ENCODE measurements at places on chromosomes 3 and 15.

GRCh38 chr3:62013951-62014350 lies 359.4 kb downstream of the FEZF2 start:
- no peak for DNase-seq

DNA sequence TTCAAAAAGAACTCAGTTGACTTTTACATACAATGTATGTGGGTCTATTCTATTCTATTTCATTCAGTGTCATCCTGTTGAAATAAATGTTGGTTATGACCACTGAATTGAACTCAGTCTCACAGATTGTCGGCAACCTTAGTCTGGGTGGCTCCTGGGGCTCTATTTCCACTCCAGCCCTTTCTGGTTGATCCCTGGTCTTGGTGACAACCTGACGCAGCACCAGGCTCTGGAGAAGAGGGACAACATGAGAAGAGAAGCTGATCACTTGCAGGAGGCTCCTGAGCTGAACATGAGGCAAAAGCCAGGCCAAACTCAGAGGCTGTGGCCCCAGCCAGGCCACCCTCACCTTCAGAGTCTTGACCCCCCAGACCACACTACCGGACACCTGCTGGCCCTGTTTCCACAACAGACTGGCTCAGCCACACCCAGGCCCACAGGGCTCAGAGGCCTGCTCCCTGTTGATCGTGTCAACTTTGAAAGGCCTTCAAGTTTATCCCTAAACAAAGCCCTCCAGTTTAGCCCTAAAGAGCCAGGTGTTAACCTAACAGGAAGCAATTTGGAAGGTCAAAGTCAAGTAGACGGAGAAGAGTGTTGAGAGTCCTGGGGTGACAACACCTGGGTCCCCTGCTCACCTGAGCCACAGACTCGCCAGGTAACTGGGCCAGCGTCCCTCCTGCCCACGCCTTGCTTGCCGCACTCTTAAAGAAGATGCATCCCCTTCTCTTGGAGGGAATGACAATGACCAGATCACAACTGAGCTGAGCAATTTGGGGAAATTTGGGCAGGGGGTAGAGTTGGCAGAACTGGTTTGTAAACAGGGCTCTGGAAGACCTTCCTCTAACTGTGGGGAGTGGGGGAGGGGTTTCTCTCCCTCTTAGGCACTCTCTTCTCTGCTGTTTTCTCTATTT lies 15.4 kb upstream of the MUC20 start:
- no peak for DNase-seq

DNA sequence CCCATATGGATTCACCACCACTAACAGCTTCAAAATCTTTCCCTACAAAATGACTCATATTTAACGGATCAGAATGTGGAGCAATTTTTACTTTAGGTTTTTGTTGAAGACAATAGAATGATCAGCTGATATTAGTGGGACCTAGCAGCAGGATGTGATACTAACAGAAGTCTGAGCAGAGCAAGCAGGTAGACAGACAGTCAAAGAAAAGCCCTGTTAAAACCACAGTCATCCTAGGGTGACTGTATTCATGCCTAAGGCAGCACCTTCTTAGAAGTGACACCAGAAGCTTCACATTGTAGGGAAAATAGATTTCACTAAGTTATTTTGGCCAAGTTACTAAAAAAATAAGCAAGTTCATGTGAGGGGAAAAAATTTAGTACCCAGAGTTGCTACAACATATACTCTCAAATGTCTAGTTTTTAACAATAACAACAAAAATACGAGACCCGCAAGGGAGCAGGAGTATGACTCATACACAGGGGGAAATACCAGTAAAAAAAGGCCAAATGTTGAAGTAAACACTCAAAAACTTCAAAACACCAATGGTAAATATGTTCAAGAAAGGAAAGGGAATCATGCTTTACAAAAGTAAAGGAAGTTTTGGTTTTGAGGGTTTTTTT lies 590.9 kb downstream of the EPHA3 start:
- no peak for DNase-seq

GRCh38 chr15:90710436-90711027 lies 6.6 kb upstream of the BLM start:
- no peak for DNase-seq

GRCh38 chr15:71889385-71889784 lies 79.0 kb downstream of the NR2E3 start:
- no peak for DNase-seq

DNA sequence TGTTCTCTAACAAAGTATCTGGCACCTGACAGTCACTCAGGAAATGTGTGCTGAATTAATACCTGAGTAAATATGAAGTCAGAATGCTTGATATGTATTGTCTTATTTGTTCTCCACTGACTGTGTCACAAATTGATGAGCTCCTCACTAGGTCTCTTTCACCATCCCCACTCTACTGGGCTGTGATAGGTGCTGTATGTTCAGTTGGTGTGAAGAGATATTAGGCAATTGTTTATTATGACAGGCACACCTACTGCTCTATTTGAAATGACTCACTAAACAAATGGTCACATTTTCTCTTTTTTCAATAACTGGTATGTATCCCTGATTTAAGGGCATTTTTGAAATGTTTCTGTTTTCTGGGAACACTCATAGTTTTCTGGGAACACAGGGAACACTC lies 25.2 kb upstream of the CCDC39 start:
- DNase-seq: no peak

DNA sequence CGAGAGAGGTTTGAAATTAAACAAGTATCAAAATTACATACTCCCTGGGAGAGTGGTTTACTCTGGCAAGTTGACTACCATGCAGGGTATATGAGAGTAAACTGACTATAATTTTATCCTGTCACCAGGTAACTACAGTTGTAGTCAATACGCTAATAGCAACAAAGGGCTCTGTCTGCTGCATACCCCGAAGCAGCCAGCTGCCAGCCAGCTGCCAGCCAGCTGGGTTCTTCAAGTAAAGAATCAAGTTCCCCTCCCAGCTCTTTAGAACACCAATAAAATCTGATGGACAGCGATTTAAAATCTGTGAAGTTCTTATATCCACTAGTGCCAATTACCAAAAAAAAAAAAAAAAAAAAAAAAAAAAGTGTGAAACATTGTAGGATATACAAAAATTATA lies 417.7 kb upstream of the CFAP20DC start:
- DNase-seq: no peak

- no peak for DNase-seq
These were observed 29.2 kb downstream of the NEO1 start for GRCh38 chr15:73081321-73081958.

DNA sequence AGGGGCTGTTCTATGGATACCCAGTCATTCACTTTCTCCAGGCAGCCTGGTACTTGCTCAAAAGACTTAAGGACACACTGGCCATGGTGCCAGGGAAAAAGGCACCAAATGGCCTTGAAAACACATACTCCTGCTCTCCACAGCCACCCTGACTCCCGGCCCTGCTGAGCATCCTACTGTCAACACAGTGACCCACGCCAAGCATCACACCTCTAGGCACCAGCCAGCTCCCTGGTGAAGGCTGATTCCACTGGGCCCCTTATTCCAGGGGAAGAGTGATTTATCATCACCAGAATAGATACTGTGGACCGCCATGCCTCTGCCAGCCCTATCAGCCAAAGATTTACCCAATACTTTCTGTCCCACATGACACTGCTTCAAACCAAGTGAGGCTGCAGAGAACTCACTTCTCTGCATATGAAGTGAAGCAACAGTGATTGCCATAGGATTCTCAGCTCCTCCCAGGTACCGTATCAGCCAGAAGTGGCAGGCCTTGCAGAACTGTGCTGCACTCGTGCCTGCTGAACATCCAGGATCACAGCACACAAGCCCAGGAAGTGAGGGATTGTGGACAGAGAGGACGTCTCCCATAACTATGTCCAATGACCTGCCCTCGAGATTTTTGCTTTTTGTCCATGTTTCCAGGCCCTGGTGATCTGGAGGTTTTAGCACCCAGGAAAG lies 63.7 kb downstream of the WHAMM start:
- DNase-seq: no peak

DNA sequence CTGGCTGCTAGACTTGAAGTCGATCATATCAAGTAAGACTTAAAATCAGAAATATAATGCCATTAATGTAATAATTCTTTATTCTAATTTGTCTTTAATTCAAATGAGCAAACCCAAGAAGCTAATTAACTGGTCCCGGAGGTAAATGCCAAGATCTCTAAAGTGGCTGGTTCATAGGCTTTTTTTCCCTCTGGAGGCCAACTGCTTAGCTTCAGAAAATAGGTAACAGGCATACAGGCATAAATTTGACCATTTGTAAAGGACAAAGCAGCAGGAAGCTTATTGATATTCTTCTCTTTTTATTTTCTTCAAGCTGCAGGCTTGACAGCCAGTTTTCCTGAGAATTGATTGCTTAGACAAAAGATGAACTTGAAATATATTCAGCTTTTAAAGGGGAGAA lies 158.6 kb upstream of the RAP2B start:
- no peak for DNase-seq

- no peak for DNase-seq
These were observed 275.2 kb upstream of the KCNMB2 start for GRCh38 chr3:178260887-178261565.

- no peak for DNase-seq
These were observed 69.7 kb upstream of the ATP11B start for GRCh38 chr3:182723596-182723995.

DNA sequence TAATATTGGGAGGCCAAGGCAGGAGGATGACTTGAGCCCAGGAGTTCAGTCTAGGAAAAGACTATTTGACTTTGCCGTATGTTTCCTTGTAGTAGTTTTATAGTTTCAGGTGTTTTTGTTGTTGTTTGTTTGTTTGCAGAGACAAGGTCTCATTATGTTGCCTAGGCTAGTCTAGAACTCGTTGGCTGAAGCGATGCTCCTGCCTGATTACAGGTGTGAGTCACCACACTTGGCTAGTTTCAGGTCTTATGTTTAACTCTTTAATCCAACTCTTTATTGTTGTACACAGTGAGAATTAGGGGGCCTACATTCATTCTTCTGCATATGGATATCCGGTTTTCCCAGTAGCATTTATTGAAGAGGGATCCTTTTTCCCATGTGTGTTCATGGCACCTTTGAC lies 32.0 kb downstream of the FAIM start:
- DNase-seq: no peak

GRCh38 chr15:36218991-36219390 lies 360.4 kb upstream of the CDIN1 start:
- no peak for DNase-seq

- DNase-seq: no peak
These were observed 55.6 kb downstream of the LHFPL4 start for GRCh38 chr3:9497821-9498565.

DNA sequence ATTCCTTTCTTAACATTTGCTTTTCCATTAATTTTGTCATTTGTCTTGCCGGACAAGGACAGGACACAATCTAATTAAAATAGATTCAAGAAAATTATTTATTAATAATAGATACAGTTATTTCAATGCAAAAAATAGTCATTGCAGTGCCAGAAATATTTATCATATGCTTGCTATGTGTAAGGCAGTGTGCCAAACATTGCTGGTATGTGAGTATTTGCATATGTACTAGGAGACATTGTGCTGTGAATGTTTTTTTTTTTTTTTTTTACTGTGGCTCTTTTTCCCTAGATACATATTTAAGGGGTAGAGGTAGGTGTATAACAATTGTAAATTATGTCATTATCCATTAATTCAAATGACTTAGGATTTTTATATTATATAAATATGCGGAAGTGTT lies 23.3 kb downstream of the SPRED1 start:
- no peak for DNase-seq

- no peak for DNase-seq
These were observed 315.7 kb downstream of the GBE1 start for GRCh38 chr3:81445712-81446111.

DNA sequence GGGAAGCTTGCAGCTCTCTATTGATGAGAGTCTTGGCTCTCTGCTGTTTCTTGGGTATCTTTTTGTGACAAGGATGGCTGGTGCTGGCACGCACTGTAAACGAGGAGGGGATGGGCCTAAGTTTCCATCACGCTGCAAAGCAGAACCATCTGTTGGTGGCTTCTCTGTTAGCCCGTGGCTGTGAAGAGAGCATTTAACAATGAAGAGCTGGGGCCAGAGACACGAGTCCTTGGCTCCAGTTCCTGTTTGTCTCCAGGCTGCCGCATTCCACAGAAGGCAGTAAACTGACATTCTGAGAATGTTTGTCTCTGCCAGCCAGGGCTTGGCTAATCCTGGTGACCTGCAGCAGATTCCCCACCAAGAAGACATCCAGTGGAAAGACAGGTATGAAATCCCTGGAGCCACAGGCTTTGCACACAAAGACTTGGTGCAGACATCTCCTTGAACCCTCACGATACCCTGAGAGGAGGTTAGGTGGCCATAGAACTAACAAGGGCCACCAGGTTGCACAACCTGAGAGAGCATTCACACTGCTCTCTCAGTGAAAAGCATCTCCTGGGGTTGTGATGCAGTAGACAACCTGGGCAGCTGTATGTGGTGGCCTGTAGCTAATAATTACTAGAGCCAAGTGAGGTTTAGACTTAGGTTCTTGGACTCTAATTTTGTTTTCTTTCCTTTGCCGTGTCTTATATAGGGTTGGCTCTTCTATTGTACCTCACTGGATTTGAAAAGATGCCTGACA lies 130.9 kb downstream of the ASB7 start:
- DNase-seq: no peak

DNA sequence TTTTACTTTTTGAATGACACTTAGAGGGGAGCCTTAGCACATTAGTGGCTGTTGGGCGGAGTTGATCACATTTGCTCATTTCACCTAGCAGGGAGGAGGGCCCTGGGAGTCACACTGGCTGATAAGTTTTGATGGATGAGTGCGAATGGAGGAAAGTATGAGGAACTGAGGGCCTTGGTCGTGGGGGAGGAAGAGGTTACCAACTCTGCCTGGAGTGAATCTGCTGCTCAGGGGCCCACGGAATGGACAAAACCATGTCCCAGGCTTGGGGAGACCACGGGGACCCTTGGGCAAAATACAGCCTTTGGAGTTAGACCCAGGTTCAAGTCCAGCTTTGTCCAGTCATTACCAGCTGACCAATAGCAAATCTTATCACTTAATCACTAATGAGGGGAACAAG lies 5.1 kb upstream of the FLNB start:
- no peak for DNase-seq

GRCh38 chr3:107250221-107250620 lies 127.0 kb upstream of the CCDC54 start:
- DNase-seq: no peak

DNA sequence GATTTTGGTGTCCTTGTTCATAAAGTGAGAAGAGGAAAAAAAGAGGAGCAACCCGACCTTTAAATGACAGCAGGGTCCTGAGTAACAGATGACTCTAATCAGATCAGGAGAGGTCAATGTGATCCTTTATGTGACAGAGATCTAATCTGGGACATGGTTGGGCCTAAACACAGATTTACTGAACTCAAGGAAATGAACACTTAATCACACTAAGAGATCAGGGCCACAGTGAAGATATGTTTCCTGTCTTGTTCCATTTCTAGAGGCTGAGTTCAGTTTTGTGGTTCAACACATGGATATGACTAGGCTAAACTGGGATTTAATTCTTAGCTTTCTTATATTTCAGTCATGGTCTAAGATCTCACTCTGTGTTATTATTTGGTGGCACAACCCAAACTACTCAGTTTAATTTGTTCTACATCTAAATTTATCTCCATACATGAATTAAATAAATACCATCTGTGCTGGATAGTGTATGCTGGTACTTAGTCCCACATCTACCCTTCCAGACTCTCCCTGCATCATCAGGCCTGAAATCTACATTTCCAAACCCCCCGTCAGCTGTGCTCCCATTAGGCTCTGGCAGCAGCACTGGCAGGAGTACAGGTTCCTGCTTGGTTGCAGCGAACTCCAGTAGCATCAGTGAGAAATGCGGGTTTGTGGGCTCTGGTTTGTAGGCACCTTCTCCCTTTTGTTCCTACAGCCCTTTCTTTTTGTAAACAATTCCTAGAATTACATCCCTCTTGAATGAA lies 22.6 kb downstream of the SFMBT1 start:
- DNase-seq: no peak

- DNase-seq: peak; percentile 74
These were observed 27.4 kb downstream of the STOML1 start for GRCh38 chr15:73964736-73965093.

GRCh38 chr15:88658972-88659931 lies 20.4 kb downstream of the ISG20 start:
- DNase-seq: no peak
